ENCODE measurements at places on chromosomes 16 and 17.

- no peak for DNase-seq
These were observed 16.6 kb downstream of the CHAD start for GRCh38 chr17:50451943-50452629.

GRCh38 chr17:39660397-39661385 lies 4.5 kb upstream of the TCAP start:
- peak; percentile 76 for DNase-seq

GRCh38 chr17:72566671-72567484 lies 446.1 kb downstream of the SOX9 start:
- no peak for DNase-seq

DNA sequence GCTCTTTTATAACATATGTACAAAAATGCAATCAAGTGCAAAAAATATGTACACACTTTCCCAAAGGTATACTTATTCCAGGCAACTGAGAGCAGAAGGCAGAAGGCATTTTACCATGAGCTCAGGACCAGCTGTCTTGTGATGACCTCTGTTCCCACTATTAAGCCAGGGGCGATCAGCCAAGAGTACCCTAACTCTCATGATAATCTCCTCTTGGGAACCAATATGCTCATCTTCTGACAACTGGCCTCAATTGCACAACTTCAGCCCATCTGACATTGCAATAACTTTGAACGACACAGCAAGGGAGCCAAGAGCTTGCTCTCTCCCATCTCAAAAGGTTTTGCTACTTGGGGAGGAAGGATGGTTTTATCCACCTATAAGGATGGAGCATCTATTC lies 471.9 kb downstream of the HS3ST3B1 start:
- DNase-seq = no peak

GRCh38 chr16:82263521-82264143 lies 93.6 kb upstream of the MPHOSPH6 start:
- DNase-seq = peak; percentile 72

Data from NCI-H524 (cell line).